ENCODE measurements at places on chromosomes 7 and 10.
A peak's percentile ranks its signal among the peaks of the same experiment; 100 is the strongest.

DNA sequence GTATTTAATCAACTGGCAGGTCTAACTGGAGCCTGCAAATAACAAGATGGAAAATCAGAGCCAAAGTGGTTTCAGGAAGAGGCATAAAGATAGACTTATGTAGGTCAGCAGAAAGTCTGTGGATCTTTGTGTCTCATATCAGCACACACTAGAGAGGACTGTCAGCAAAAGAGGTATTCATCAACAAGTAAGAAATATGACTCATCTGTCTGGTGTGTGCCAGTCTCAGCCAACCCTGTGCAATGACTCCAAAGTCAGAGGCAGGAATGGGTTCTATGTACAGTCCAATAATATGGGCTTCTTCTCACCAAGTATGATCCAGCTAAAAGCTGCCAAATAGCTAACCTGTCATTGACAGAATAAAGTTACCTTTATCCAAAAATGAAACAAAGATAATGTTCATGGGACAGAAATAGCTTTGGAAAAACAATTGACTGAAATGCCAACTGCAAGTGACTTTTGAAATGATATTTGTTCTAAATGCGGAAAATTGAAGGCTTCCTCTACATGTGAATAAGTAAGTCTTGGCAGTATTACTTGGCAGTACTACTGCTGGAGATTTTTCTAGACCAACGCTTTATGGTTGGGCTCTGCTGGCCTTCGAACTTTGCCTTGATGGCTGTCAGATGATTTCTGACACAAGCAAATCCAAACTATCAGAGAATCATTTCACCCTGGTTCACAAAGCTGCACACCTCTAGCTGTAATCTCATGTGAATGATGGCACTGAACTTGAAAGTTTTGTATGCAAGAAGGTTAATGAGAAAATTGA lies 272.3 kb upstream of the SEMA3C start:
- no peak for DNase-seq

- no peak for DNase-seq
Observed at GRCh38 chr10:89891006-89891535, 189.7 kb downstream of the KIF20B start.

GRCh38 chr10:80513106-80513505 lies 24.6 kb upstream of the SH2D4B start:
- no peak for DNase-seq

- no peak for DNase-seq
Observed at GRCh38 chr7:2823130-2823529, 21.0 kb downstream of the GNA12 start.

DNA sequence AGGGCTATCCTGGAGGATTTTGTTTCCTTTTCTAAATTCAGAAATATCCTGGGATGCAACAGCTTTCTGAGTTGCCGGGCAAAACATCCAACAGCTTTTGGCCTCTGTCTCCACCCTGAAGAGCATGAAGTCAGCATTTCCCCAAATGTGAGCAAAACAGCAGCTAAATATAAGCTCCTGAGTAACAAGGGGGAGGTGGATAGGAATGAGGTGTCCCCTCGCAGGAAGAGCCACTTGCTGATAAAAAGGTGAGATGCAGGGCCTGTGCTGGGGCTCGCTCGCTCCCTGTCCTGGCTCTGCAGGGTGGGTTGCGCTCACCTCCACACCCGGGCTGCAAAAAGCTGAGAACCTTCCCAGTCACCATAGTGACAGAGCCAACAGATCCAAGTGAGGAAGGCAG lies 264.3 kb downstream of the ZEB1 start:
- no peak for DNase-seq

DNA sequence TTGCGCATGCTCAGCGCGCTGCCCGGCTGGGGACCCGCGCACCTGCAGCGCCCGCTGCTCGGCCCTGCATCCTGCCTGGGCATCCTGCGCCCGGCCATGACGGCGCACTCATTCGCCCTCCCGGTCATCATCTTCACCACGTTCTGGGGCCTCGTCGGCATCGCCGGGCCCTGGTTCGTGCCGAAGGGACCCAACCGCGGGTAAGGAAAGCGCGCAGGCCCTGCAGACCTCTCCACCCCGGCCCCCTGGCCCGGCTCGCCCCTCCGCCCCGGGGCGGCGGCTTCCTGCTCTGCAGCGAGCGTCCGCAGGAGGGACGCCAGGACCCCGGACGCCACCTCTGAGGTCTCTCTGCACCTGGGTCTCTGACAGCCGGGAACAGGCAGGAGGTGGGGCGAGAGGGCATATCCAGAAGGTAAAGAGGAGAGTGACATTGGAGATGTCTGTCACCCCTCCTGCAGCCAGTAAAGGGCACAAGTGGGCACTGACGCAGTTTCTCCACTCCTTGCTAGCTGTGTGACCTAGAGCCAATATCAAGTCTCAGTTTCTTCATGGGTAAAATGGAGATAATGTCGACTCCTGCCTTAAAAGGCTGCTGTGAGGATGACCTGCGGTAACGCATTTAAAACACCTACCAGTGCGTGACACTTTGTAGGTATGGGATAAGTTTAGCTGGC lies 338 bp downstream of the ATP6V0E2 start:
- no peak for DNase-seq

GRCh38 chr7:87599336-87599735 lies 1.3 kb downstream of the ABCB1 start:
- no peak for DNase-seq

DNA sequence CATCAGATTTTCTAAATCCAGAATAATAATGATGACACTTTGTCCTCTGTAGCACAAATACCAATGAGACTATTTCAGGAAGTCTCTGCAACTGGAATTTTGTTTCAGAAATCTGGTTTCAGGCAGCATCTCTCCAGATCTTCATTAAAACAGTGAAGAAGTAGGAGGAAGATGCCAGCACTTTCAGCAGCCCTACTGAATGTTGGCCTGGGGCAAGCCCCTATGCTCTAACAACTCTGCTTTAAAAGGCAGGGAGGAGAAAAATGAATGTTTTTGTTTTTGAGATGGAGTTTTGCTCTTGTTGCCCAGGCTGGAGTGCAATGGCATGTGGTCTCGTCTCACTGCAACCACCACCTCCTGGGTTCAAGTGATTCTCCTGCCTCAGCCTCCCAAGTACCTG lies 7.2 kb upstream of the CAV1 start:
- DNase-seq, result no peak

DNA sequence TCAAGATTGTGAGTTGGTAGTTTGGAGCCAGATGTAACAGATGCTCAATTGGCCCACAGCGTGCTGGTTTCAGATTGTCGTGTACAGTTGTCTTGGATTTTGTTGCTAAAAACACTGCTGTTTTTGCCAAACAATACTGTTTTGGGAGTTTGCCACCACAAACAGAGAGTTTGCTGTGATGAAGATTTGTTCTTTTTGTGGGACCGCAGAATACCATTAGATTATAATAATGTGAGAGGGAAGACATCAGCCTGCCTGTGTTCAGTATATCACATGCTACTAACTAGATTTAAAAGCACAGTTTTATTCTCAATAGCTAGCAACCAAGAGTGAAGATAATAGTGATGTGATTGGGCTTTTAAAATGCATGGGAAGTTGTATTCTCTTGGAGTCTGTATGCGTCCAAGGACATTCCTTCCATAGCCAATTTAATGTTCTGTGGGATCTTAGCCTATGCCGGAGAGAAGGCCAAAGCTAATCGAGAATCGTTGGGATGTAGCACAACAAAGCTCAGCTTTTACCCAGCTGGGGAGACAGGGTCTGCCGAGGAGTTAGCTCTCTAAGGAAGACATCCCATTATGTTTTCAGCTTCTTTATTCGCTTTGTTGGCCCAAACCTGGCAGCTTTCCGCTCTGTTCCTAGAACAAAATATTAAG lies 18.7 kb upstream of the ITGA8 start:
- peak; percentile 77 for DNase-seq

GRCh38 chr7:108211382-108212201 lies 81.4 kb upstream of the LAMB4 start:
- DNase-seq, result no peak

DNA sequence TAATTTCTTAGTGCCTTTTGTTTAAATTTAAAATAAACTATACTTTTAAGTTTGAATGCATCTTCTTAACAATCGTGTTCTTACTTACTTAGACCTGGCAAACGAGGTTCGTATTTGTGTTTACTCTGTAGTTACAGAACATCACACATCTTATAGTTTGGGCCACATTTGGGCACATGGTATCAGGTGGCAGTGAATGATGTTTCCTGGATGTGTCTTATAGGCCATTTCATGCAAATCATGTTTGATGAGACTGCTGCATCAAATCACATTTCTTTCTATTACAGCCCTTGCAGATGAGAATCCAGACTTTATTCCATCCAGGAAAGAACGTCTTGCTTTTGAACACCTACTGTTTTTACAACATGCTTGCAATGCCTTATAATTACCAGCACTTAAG lies 78.5 kb downstream of the RBM33 start:
- DNase-seq, result no peak

DNA sequence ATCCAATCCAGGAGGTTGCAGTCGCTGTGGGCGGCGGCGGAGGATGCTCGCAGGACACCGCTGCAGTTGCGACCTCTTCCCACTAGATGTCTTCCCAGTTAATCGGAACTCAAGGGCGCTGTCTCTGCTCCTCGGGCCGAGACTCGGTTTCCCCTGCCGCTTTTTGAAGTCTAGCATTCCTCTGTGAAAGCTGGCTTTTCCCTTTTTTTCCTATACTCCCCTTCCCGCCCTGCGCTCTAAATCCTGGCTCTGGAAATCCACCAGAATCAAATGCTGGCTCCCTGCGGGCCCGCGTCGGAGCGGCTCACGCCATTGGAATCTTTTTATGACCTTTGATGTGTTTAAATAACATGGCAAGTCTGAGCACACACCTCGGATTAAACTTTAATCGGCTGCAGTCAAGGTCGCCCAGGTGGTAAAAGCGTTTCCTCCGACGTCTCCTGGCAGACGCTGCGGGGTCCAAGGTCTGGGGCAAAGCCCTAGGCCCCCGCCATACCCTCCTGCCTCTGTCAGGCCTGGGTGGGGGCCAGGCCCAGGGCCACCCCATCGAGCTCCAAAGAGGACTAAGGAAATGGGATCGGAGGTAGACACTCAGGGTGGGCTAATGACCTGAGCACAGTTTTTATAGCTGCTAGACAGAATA lies 10.7 kb upstream of the HOXA13 start:
- DNase-seq, result no peak

- no peak for DNase-seq
Observed at GRCh38 chr7:152987656-152988055, 228.1 kb downstream of the ACTR3B start.
